ENCODE measurements at places on chromosomes 13 and 19.

DNA sequence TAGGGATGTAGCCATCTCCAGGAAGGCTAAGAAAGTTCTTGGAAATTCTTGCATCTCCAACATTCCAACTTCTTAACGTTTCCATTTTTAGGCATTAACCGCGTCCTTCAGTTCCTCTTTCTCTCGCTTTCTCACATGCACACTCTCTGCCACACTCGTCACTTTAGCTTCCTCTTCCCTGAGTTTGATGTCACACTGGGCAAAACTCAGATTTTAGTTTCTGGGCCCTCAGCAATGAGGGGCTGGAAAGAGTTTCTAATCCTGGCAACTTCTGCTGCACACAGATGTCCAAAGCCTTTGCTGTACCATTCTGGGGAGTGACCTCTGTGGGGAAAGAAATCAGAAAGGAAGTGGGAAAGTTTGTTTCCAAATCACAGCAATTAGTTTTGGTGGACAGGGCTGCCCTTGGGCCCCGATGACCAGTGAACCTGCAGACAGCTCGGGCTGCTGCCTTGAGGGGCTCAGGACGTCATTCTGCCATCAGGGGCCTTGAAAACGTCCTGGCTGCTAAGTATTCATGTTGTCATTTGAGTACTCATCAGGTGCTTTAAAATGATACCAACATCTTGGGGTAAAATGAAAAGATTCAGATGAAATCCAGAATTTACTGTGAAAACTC lies 89.3 kb downstream of the KL start:
- DNase-seq, result no peak

GRCh38 chr19:4350726-4351125 lies 7.4 kb downstream of the MPND start:
- DNase-seq, result no peak

GRCh38 chr13:25771641-25772478 lies 280.0 kb downstream of the SHISA2 start:
- no peak for DNase-seq

DNA sequence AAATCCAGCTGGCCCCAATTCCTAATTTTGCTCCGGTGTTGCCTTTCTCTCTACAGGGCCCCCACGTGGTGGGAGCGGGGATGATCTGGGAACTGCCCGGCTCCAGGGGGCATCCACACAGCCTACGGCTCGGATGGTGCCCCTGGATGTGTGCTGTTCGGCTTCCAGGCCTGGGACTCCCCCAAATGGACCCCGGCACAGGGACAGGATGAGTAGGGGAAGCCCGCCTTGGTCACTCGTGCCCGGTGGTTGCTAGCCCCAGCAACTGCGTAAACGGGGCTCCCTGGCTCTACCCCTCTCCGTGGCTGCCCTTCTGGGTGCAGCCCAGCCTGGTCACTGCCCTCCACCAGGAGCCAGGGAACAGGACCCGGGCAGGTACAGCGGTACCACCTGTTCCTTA lies 111.5 kb downstream of the TEX26 start:
- DNase-seq, result no peak

DNA sequence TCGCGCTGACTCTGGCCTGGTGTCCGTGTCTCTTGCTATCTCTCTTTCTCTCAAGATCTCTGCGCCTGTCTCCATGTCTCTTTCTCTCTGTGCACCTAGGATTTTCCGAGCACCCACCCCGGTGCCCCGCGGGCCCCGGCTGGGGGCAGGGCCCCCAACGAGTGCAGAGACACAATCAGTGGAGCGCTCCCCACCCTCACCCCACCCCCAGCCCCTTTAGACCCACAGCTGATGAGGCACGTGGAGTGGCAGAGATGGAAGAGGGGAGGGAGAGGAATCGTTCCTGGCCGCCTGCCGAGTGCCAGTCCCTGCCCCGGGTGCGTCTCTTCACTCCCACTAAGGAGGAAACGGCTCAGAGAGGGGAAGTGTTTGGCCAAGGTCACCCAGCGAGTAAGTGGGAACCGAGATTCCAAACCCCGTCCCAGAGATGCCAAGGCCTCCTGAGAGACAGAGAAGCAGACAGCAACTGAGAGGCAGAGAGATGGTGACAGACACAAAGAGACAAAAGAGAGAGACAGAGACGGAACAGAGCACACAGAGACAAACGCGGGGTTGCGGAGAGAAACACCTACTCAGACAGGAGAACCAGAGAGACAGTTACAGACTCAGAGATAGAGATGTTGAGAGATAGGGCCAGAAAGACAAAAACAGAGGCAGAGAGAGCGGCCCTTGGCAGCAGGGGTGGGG lies 626 bp upstream of the BCL3 start:
- peak; percentile 86 for DNase-seq

DNA sequence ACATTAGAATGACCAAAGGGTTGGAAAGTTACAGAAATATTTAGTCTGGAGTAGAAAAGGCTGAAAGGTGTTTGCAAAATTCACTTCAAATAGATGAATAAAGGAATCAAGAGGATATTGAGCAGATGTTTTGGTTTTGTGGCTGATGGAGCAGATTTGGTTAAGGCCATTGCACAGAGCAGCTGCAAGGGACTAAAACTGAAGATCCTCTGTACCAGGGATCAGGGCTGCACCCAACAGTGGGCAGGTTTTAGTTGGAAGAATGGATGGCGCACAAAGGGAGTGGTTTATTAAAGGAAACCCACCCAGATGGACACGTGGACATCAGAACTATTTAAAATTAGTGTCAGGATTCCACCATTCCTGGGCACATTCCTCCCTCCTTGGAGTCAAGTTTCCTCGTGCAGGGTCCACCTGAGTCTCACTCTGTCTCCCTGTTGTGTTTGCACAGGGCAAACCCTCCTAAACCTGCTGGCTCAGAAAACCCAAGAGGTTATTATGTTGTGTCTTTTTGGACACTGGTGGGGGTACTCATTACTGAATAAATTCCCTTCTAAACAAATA lies 9.2 kb upstream of the UBAC2 start:
- DNase-seq, result no peak

DNA sequence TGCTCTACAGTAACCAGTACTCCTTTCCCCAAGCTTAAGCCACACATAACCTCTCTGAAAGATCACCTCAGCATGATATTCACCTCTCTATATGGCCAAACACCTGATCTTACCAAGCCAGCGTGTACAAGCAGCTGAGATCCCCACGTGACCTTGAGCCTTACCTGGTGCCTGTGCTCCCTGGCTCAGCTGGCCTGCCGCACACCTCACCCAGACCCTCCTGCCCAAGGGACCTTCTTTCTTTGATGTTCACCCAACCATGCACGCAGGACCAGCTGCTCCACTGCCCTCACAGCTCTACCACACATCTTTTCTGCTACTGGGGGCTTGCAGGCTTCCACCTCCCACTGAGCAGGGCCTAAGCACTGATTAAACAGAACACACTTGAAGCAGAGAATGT lies 9.0 kb downstream of the DHRS12 start:
- no peak for DNase-seq

GRCh38 chr13:31803311-31803710 lies 64.0 kb downstream of the RXFP2 start:
- DNase-seq, result no peak

DNA sequence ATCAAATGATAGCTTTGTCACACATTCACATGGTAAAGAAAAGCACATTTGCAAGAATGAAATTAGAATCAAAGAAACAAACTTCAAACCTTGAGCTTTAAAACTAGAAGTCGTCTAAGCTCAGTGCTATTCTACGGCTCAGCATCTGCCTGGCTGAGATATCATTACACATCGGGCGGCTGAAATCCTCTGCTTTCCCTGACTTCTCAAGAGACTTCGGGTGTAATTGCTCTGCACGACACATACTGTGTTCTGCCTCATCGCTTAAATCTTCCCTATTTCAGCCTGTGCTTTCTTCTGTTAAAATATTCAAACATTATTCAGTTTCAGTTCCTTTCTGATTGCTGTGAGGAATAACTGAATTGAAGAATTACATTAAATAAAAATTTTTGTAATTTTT lies 265.3 kb downstream of the NALCN start:
- DNase-seq, result no peak

DNA sequence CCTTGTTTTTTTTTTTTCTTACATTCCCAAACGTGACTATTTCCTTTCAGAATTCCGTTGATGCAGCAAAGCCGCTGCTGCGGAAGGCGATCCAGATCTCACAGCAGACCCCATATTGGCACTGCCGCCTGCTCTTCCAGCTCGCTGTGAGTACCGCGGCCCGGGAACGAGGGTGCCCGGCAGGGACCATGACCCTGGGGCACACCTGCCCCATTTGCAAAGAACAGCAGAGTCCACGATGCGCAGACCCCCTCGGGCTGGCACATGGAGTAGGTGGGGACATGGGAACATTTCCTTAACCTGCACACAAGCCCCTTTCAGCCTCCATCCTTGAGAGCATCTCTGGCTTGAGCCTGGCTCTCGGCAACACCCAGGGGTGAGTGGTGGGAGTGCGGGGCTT lies 16.5 kb downstream of the MAU2 start:
- DNase-seq, result no peak

- DNase-seq, result no peak
Observed at GRCh38 chr19:18390065-18390907, 4.3 kb downstream of the GDF15 start.

GRCh38 chr13:92622905-92623304 lies 603.7 kb upstream of the GPC6 start:
- no peak for DNase-seq
